Thymus (tissue), 14 donors: ENCODE measurements at places on chromosomes 4 and X.

DNA sequence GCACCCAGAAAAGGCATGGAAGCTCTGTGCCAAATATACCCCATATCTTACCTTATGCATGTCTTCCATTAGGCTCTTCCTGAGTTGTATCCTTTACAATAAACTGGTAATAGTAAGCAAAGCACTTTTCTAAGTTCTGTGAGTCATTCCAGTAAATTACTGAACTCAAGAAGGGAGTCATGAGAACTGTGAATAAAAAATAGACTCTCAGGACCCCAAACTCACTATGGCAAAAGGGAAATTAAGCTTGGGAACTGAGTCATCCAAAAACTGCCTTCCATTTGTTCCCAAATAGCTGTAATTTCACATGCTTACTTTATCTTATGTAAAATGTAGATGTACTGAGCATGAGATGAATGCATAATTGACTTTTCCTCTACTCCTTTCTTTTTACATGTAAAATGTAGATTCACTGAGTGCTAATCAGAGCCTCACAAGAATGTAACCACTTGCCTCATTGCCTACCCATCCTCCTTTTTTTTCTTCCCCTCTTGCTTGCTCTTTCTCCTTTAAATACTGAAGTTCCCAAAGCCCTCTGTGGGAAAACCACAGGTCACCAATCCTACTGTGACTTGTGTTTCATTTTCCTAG is 8.1 kb downstream of the TCEAL3 start:
- no peak for DNase-seq

GRCh38 chr4:167379076-167379835 is 145.0 kb upstream of the SPOCK3 start:
- no peak for DNase-seq

GRCh38 chr4:88021824-88022223 is 14.4 kb downstream of the PKD2 start:
- no peak for DNase-seq

- DNase-seq: no peak
Measured at GRCh38 chr4:175350246-175350645, 432.1 kb downstream of the ADAM29 start.

DNA sequence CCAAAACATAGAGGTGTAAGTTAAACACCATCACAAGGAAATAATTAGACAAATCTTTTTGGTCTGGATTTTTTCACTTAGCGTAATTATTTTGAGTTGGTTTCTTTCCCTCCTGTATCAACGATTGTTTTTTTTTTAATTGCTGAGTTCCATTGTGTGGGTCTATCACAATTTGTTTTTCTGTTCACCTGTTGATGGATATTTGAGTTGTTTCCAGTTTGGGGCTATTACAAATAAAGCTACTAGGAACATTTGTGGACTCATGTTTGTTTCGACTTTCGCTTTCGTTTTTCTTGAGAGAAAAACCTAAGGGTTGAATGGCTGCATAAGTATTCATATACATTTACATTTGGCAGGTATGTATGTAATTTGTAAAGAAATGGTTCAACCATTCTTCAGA is 20.4 kb upstream of the FBXW7 start:
- peak; percentile 20 for DNase-seq

GRCh38 chrX:13932416-13932815 is 97.3 kb downstream of the GEMIN8 start:
- DNase-seq: no peak

- DNase-seq: no peak
Measured at GRCh38 chr4:17094159-17094875, 195.9 kb upstream of the LDB2 start.

DNA sequence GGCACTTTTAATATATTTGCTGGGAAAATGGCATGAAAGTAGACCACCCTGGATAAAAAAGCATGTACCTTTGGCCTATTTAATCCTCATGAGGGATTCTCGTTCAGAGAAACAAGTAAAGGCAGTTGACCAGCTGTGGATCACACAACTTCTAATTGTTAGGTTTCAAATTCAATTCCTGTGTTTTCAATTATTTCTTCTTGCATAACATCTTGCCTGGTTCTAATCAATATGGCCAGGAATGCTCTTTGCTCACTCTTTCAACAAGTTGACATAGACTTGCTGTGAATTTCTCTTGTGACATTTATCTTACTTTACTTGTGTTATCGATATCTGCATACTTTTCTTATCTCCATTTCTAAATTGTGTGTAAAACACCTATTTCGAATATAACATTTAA is 211.8 kb downstream of the SLC7A11 start:
- no peak for DNase-seq

DNA sequence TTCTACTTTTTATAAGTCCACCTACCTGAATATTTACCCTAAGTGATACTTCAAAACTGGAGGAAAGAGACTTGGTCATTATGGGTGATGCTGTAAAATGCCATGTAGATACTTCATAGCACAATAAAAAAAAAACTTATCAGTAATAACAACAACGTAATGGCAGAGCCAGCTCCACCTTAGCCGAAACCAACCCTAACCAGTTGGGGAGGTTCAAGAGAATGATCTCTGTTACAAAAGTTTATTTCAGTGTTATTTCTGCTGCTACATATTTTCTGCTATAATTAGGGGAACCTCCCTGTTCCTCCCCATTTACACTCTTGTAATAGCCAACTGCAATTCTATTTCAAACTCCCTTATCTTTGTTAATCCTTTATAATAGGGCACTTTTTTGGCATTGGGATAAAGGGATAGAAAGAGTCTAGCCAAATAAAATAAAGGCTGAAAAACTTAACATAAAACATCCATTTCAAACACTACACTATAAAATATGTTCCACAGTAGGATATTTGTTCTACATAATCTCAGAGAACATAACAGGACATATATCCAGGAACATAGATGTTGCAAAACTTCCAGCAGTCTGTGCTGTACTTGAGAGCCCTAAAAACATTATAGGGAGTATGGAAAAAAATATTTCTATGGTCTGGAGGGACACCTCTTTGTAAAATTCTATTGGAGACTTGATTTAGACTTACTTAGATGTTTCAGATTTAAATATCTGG is 138.7 kb upstream of the POF1B start:
- no peak for DNase-seq

DNA sequence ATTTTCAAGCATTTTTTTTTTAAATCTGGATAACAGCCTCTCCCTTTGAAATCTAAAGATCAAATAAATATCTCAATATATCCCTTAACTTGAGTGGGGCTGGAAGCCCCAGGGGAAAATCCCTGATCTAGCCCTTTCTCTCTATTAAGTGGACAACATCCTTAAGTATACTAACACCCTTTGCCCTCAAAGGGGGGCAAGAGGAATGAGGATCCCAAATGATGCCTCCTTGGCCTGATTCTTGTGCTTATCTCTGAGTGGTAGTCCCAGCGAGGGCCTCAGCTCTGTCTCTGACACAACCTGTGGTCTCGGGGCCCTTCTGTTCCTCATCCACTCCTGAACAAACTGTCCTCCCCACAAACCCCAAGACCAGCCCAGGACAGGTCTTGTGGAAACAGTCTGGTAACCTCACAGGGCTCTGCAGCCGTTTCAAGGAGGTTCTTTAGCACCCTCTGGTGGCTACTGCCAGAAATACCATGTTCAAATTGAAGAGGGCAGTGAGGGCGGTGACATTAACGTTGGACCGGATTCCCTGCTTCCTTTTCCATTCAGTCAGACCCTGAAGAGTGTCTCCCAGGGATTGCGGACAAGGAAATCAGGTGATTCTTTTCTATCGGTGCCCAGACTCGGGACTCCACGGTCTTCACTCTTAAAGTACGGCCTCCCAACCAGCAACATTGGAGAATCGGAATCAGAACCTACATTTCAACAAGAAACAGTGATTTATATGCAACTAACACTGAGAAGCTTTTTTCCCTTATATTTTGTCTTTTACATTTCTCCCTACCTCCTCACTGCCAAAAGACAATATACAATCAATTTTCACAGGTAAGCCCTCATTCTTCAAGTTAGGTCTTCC is 13.0 kb downstream of the CXCL13 start:
- peak; percentile 30 for DNase-seq

DNA sequence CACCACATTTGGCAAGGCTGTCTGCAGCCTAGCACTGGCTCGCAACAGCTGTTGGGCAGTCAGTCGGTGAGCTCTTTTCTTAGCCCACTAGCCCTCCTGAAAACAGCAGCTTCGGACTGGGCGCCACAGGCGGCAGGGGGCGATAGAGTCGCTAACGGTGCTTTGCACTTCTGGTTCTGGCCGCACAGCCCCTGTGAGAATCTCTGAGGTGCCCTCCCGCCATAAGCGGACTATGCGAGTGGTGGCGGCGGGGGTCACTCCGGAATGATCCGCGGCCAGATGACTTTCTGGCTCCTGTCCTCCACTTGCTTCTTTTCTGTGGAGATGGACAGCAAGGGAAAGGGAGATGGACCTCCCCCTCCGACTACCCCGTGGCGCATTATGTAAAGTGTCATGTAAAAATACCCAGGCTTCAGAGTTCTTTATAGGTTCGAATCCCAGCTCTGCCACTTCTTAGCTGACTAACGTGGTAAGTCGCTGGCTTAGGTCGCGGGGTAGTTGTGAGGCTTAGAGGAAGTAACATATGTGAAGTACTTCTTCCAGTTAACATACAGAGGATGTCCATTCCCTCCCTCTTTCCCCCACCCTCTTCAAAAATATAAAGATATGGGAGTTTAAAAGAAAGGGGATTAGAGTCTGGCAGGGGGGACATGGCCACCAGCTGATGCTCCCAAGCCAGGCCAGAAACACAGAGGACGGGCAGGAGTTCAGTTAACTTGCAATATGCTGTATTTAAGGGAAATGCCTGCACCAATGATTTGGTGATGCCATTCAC is 11.0 kb downstream of the ARHGAP36 start:
- no peak for DNase-seq

DNA sequence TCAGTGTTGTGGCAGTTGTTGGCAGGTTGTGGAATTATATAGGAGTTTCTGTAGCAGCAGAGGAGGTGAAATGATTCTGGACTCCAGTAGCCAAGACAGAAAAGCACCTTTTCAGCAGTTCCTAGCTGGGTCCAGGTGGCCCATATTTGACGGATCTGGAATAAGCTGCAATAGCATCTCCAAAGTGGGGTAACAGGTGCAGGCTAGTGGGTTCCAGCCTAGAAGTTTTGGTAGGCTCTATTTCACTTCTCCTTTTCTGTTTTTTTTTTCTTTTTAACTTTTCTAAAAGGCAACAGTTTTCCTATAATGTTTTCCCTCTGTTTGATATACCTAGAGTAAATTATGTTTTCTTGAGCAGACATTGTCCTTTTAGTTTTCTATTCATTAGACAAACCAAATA is 392.5 kb downstream of the C4orf33 start:
- no peak for DNase-seq

- no peak for DNase-seq
Measured at GRCh38 chrX:108250654-108251579, 159.3 kb downstream of the ATG4A start.

DNA sequence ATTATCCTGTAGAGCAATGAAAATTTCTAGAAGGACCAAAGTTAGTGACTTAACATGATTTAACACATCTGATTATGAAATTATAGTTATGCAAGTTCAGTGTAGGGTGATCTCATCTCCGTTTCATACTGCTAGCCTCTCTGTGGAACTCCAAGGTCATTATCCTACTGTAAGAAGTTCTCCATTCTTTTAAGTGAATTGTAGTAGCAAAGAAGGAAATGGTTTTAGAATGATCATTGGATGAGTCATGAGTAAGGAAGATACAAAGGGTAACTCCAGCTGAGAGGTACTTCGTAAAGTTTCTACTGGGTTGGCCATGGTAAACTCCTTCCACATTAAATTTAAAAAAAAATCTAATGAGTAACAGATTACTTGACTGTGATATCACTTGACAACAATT is 215.0 kb upstream of the GIMD1 start:
- DNase-seq: no peak

DNA sequence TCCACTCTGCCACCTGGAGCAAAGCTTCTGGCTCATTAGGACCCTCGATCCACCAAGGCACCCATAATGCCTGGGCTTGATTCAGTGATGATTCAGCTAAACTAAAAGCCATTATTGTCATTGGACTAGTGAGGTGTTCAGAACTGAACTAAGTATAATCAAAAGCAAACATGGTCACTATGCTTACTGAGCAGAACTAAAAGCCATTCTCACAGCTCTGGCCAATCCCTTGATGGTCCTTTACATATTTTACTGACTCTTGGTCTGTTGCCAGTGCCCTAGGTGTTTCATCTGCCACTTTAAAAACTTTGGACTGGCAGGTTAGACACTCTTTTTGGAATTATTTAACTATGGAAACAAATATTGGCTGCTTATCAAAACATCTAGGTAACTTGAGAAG is 703.5 kb downstream of the FAT4 start:
- DNase-seq: no peak

DNA sequence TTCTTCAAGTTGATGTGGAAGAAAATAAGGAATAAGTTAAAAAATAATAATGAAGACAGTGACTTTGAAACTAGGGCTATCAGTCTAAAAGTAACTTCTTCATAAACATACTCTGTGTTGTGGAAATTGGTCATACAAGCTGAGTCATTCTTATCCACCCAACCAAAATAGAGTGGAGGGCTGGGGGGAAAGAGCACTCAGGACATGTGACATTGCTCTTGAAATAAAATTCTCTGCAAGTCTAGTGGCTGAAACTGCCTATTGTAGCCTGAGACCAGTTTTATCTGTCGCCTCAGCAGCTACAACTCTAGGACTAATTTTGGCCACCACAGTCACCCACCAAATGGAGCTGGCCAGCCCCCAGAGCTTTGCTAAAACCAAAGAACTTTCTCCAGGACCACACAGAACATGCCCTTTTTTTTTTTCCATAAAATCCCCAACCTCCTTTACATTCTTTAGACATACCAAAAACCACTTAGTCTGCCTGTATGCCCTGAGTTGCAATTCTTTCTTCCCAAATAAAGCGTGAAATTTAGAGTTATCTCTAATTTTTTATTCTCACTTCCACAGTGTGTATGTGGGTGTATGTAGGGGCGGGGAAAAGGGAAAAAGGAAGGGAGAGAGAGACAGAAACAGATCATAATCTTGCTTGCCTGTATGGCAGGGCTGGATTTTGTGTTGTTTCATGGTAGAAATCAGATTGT is 23.0 kb upstream of the SLC25A4 start:
- no peak for DNase-seq

GRCh38 chr4:151979819-151980218 is 219.0 kb upstream of the GATB start:
- no peak for DNase-seq

DNA sequence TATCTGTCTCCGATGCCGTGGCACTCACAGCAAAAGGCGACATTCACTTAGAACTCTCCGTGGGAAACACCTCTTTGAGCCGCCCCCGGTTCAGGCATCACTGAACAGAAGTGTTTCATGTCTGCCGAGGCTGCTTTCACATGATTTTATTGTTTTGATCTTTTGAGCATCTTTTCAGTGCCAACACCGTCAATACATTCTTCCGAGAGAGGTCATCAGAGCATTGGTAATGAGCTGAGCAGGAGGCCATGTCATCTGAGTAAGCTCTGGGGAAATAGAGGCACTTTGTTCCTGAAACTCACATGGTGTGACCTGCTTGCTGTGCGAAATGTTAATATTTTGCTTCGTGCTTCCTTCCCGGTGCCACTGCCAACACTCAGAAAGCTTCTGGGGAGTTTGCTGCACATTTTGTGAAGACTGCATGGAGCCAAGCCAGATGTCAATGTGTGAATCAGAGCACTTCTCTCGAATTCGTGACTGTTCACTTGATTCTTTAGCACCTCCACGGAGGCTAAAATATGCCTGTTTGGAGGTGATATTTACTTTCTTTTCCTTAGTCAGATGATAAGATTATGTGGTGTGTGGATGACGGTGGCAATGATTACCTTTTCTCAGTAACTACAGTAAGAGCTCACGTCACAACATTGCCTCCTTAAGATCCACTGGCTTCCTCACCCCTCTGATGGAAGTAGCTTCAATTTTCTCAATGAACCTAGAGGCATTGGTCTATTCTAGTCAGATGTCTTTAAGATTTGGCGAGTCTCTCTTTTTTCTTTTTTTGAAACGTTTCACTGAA is 222.3 kb upstream of the HS3ST1 start:
- no peak for DNase-seq
